Erythroblast (primary cell): ENCODE measurements at places on chromosomes 11 and 22.
A peak's percentile ranks its signal among the peaks of the same experiment; 100 is the strongest.

- DNase-seq: no peak
Measured at GRCh38 chr11:69416143-69416515, 65.3 kb upstream of the LINC01488 start.

- no peak for DNase-seq
Measured at GRCh38 chr11:17803754-17804334, 69.3 kb downstream of the KCNC1 start.

DNA sequence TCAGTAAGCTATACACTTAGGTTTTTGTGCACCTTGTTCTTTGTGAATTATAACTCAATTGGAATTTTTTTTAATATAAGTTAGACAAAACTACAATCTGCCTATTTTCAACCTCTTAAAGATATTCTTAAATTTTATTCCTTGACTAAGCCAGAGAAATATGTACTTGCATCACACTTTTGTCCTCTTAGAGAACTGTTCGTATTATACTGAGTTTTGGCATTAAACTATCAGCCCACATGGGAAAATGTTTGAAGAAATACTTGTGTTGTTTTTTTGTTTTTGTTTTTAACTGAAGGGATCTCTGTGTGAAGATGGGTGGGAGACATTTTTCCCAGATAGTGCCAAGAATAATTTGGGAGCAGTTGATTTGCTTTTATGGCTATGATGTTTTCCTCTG is 25.3 kb downstream of the CEP295 start:
- DNase-seq: no peak

DNA sequence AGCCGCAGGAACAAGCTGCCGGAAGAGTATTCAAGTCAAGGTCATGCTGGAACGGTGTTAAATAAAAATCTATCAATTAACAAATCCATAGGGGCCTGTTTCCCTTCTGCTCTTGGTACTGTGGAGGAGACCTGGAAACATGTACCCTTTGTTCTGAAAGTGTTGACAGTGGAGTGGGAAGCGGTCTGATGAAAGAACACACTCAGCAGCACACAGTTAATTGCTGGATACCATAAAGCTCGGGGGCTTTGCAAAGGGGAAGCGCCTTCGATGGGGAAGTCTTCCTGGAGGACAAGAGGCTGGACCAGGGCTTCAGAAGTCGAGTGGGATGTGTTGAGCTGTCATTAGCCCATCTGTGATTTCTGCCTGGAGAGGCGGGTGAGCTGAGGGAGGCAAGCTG is 112.5 kb upstream of the CLPB start:
- no peak for DNase-seq

DNA sequence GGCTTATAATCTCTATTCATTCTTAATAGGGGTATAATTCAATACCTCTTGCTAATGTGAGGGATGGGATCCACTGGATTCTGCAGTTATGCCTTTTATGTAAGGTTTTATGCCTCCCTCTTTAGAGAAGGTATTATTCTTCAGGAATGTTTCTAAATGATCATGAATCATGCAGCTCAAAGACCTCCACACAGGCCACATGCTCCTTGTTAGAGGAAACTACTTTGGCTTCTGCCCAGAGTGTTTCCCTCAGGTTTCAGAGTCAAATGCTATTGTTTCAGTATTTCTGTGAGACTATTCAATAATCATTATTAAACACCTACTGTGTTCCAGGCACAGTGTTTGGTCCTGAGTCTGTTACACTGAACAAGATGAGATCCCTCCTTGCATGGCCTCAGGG is 115.9 kb downstream of the RAB38 start:
- no peak for DNase-seq

DNA sequence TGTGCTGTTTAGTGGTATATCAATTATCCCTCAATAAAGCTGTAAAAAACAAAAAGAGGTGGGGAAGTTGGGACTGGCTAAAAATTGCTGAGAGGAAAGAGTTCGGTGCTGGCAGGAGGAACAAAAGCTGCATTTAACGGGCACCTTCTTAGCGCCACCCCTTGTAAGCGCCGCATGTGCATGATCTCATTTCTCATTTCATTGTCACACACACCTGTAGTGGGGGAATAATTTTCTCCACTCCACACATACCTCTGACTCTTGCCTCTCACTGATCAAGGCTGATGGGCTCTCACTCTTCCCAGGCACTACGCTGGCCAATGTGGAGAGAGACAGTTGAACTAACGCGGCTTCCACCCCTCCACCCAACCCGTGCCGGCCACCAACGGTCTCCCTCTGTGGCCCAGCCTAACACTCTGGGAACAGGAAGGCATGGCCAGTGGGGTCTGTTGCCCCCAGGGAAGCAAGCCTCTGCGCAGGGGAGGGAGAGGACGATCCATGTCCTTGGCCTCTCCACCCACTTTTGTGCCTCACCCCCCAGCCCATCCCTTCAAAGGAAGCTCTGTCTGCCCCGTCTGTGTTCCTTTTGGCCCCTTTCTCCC is 186.7 kb upstream of the SYT13 start:
- DNase-seq: no peak

GRCh38 chr22:19069451-19069850 is 52.8 kb downstream of the DGCR2 start:
- DNase-seq: no peak

- no peak for DNase-seq
Measured at GRCh38 chr11:111439901-111440300, 60.8 kb upstream of the POU2AF1 start.

- DNase-seq: no peak
Measured at GRCh38 chr11:79742176-79742575, 301.3 kb upstream of the TENM4 start.

DNA sequence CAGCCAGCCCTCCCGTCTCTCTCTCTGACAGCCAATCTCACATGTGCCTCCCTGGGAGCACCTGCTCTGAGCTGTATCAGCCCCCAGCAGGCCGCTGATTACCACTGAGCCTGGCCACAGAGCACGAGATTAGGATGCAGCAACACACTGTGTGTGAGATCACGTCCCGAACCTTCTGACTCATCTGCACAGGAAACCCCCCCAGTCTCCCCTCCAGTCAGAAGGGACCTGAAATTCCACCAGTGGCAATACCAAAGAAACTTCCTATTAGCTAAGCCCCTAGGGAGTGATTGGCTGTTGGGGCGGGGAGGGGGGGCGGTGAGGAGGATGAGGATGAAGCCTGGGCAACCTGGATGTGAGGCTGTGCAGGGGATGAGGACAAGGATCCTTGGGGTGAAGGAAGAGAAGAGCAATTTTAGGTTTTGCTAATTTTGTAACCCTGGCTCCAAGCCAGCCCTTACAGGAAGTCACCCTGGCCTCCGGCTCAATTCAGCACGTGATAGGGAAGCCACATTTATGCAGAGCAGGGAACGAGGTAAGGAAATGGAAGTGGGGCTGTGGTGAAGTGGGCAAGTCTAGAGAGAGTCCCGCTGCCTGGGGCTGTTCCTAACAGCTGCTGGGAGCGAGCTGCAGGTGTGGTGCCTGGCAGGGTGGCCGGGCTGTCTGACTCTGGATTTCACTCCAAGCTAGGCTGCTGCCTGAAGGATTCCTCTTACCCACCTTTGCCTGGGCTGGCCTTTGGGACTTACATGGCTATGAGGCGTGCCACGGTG is 1.9 kb downstream of the SLC43A3 start:
- peak; percentile 98 for DNase-seq

DNA sequence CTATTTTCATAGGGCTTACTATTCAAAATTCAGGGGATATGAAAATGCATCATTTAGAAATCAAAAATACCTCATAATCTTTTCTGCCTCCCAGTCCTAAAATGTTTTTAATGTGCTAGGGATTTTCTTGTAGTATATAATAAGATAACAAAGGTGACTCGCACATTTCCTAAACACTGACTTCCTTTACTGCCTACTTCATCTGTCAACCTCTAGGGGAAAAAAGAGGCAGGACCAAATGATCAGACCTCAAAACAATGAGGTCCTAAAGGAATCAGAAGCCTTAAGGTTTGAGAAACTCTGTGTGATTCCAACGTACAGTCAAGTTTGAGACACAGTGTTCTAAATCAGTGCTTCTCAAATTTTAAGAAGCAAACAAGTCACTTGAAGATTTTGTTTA is 56.1 kb upstream of the POU2AF2 start:
- no peak for DNase-seq

GRCh38 chr11:34155757-34156062 is 50.3 kb downstream of the NAT10 start:
- DNase-seq: no peak

- DNase-seq: no peak
Measured at GRCh38 chr11:47258317-47258902, 614 bp downstream of the NR1H3 start.

DNA sequence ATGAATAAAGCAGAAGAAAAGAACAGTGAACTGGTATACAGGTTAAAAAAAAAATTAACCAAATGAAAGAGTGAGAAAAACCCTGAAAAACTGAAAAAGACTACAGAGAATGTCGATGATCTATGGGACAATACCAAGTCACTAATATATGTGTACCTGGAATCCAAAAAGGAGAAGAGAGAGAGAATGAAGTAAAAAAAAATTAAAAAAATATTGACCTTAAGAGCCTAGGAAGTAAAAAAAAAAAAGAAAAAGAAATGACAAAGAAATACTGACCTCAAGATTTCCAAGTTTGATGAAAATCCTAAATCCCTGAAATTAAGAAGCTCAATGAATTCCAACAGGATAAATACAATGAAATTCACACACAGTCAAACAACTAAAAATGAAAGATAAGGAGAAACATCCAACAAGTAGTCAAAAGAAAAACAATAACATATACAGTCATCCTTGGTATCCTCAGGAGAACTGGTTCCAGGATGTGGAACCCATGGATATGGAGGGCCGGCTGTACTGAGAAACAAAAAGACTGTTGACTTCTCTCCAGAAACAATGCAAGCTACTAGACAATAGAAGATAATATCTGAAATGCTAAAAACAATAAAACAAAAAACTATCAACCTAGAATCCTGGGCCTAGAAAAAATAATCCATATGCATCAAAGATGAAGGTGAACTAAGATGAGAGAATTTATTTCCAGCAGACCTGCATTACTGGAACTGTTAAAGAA is 33.5 kb upstream of the SERPIND1 start:
- DNase-seq: no peak

- DNase-seq: no peak
Measured at GRCh38 chr22:39173050-39173706, 20.7 kb upstream of the CBX7 start.

DNA sequence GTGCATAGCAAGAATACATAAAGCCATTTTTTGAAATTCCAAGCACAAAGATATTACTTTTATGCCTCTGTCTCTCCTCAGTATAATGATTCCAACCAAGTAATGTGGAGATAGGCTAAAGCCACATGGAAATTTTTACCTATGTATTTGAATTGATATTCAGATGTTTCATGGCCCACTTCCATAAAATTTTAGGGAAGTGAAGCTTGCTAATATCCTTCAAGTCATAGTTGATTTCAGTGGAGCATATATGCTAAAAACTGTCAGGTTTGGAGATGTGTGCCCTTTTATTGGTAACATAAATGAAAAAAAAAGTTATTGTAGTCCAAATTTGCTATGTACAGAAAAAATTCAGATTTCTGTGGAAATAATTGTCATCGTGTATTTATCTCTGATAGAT is 12.3 kb downstream of the MS4A4E start:
- DNase-seq: no peak

DNA sequence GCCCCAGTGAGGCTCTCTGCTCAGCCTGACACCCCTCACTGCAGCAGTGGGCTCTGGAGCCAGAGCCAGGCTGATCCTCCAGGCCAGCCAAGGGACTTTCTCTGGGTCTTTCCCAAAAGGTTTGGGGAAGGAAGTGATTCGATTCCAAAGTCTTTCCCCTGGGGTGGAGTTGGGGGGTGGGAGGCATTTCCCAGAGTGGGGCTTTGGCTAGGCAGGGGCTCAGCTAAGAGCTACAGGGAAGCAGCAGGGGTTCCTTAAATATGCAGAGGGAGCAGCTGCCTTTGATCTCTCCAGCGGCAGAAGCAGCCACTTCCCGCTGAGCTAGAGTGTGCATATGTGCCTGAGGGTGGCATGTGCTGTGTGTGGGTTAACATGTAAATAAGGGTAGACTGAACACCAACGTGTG is 192.9 kb downstream of the INSC start:
- no peak for DNase-seq

- no peak for DNase-seq
Measured at GRCh38 chr11:11171854-11172253, 181.2 kb downstream of the CSNK2A3 start.

DNA sequence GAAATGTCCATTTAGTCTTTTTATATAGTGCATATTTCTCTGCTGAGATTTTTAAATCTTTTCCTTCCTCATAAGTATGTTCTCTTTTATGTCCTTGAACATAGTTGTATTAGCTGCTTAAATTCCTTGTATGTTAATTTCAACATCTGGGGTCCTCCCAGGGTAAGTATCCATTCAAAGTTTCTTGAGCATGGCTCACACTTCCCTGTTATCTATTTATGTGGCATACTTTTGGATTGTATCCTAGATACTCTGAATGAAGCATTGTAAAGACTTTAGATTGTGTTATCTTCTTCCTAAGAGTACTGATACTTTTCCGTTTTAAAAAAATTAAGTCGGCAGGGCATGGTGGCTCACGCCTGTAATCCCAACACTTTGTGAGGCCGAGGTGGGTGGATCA is 28.4 kb upstream of the PITPNB start:
- no peak for DNase-seq

DNA sequence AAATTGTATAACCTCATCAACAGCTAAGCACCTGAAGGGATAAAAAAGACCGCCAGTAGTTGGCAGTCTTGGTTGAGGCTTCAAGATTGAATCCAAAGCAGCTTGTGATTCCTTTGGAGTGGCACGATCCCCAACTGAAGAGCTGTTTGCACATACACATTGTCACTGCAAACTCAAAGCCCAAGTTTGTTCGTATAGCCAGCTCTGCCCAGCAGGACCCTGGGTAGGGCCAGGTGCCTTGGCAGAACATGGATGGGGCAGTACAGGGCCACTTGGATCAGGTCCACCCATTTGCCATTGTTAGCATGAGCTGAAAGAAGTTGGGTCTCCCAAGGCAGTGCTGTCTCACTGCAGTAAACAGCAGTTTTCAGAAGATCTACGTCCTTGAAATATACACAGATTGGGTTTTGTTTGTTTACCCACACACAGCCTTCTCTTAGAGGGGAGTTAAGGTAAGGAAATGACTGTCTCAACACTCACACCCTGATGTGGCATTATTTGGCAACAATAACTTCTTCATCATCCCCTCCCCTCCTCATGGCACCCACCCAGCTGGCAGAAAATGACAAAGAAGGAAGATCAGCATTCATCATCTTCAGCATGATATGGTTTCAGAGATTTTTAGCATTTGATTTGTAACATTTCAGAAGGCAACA is 132.9 kb downstream of the COMMD9 start:
- no peak for DNase-seq

- peak; percentile 80 for DNase-seq
Measured at GRCh38 chr11:74702383-74703007, 28.7 kb downstream of the CHRDL2 start.
